ENCODE measurements at places on chromosomes 7 and 10.

GRCh38 chr7:36390199-36391090, 783 bp downstream of the ANLN start:
- DNase-seq, result peak; percentile 66

- DNase-seq, result no peak
Measured at GRCh38 chr10:44465401-44466115, 80.7 kb upstream of the CXCL12 start.

DNA sequence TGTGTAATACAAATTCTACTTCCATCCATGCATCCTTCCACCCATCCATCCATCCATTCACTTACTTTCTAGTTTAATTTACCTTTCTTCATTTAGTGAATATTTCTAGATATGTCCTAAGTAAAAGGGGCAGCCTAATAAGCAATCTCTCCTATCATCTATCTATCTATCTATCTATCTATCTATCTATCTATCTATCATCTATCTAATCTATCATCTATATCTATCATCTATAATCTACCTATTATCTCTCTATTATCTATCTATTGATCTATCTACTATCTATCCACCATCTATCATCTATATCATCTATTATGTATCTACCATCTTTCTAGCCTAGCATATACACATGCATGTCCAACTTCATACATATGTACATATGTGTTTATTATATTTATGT, 104.2 kb downstream of the PTPN20 start:
- DNase-seq, result no peak

DNA sequence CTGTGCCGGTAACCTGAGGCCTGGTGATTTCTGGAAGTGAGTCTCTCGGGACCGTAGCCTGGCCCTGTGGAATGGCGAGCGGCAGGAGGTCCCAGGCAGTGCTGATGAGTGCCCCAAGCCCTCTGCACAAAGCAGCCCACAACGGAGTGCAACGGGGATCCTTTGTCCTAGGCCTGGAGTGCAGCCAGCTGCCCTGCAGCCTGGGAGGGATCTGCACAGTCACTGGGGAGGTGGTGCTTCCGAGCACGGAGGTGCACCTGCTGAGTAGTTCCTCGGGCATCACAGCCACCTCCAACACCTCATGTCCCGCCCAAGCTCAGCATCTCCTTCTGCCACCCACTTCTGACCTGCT, 162.8 kb upstream of the ZMIZ1 start:
- no peak for DNase-seq

DNA sequence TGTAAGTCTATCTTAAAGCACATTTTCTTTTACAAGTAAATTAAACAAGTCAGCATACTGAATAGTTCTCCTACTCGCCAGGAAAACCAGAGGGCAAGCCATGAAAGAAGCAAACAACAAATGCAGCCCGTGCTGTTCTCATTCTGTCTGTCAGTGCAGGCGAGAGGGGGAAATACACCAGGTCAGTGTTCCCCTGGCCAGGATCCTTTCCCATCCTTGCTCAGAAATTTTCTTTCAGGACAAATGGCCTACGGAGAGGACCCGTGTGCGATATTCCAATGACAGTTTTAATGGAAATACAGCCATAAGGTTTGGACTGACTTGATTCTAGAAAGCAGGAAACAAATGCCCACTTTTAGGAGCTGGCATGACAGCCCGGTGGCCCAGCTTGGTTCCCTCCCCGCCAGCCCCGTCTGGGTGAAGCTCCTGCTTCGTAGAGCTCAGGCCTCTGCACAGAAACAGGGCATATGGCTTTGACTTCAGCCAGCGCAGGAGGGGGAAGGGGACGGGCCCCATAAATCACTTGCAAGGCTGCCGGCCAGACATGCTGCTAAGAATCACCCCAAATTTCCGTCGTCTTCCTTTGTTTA, 67.8 kb downstream of the FRMD4A start:
- DNase-seq, result no peak

DNA sequence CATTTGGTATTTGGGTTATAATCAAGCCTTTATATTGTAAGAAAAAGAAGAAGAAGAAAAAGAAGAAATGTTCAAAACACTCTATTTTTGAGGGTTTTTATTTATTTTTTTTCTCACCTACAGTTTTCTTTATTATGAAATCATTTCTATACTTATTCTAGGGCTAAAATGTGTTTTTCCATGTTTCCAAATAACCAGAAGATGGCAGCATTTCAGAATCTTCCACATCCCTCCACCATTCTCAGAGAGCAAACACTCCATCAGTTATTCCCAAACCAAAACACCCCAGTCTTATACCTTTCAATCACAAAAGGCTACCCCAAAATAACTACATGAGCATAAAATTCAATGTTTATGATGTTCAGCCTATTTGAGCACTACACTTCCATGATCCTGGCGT, 38.7 kb upstream of the PPP1R17 start:
- no peak for DNase-seq

- DNase-seq, result no peak
Measured at GRCh38 chr7:118217210-118217619, 7.3 kb upstream of the ANKRD7 start.

DNA sequence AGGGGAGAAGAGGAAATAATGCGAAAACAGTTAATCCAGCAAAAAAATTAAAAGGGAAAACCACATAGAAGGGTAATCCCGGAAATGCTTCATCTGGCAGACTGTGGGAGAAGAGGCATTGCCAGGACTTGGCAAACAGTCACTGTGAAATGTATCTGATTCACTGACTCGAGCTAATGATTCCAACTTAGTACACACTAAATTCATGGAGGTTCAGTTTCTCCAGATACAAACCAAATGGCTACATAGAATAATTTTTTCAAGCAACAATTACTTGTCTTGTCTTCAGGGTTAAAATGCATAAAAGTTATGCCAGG, 36.4 kb downstream of the GDI2 start:
- no peak for DNase-seq

DNA sequence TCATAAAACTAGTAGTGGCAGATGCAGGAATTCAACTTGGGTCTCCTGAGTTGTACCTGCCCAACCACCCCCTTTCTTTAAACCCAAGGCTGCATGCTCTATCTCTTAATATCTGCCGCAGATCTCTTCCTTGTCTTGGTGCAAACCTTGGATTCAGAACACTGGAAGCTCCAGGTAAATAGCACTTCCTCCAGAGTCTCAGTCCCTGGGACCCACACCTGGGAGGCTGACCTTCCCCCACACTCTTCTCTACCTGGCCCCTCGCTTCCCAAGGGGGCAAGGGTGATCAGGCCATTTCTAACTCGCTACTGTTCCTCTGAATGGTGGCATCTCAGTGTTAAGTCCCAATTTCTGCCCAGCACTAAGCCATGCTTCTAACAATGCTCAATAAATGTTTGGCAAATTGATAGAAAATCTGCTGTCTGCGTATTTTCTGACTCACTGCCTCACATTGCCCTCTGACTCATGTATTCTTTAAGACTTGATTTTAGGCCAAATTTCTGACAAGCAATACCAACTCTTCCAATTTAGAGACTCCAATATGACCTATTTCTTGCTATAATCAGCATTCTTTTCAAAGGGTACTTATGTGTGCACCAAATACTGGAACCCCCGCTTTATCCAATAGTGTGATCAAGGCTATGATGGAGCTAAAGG, 68.0 kb upstream of the PPP1R3C start:
- DNase-seq, result no peak

- DNase-seq, result no peak
Measured at GRCh38 chr10:10642189-10642588, 375.5 kb upstream of the CELF2 start.

GRCh38 chr7:1024331-1024841, 20.0 kb upstream of the GPR146 start:
- DNase-seq, result no peak
